Activated CD4-positive, alpha-beta memory T cell treated with anti-CD3 and anti-CD28 coated beads for 36 hours (primary cell): ENCODE measurements at places on chromosomes 5 and 9. TPM values are rescaled to one million over a fixed set of nuclear protein-coding genes. Genes with fewer than 3 reads are reported as not detected.

The HDHD3 gene
- total RNA-seq: 17.7 TPM

DNA sequence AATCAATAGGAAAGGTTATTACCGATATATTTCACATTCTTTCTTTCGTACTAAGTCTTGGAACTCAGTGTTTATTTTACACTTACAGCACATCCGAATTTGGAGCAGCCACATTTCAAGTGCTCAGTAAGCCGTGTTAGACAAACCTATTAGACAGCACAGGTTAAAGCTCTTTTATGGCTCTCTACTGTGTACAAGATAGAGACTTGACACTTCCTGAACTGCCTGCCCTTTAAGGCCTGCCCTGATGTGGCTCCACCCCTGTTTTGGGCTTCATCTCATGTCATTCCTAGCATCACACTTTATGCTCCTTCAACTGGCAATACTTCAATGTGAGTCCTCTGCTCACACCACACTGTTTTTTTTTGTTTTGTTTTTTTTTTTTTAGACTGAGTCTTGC is 23.5 kb upstream of the SUSD1 start:
- no peak overlapping the region for H3K4me3 ChIP-seq
- no peak for DNase-seq
- no peak overlapping the region for H3K27ac ChIP-seq
- peaks cover 4% of the 10 kb centered on the region for H3K36me3 ChIP-seq

DNA sequence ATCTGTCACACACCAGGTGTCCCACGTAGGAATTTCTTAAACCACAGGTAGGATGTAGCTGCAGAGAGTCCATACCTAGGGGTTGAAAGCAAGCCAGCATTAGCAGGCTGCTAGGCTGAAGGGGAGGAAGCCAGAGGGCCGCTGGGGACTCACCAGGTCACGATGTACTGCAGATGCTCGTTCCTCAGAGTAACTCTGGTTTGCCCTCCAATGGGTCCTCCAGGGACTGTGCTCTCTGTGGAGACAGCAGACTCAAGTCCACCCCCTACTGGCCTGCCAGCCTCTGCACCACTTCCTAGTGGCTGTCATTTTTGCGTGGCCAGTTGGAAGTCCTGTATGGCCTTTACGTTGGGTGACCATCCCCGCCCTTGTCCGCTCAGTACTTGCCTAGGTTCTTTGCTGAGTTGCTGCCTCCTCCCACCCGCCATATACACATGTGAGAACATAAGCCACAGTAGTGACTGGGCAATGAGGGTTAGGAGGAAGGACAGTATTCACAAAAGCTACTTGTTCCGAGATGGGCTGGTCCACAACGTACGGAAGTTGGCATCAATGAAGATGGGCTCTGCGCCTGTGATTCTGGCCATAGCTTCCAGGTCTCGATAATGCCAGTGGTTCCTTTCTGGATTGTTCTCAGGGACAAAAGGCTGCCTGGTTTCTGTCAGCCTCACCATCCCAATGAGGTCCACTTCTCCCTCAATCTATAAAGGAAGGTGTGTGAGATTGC is 4.1 kb downstream of the RPL7A start:
- H3K4me1 ChIP-seq: peaks cover 41% of the 10 kb centered on the region
- H3K27me3 ChIP-seq: no peaks in the 10 kb centered on the region
- H3K36me3 ChIP-seq: peaks cover 47% of the 10 kb centered on the region
- peak; percentile 70 for DNase-seq

DNA sequence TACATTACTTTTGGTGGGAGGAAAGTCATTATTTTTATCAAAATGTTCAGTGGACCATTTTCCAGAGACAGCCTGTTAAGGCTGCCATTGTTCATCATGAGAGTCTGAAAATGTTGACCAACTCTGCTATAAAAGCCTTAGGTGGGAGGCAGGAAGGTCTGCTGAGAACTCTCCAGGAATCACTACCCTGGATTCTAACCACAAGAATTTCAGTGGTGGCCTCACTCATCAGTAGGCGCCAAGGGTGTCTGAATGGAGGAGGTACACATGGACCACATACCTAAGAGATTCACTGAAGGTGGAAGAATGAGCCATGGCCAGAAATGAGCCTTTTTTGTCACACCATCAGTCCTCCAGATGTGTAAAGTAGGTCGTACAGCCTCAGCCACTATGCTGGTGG is 21.0 kb upstream of the TLX3 start:
- no peaks in the 10 kb centered on the region for H3K4me1 ChIP-seq
- no peaks in the 10 kb centered on the region for H3K36me3 ChIP-seq
- peaks cover 11% of the 10 kb centered on the region for H3K27me3 ChIP-seq
- no peak for DNase-seq
- no peak overlapping the region for H3K4me3 ChIP-seq

- DNase-seq: no peak
- peaks cover 22% of the 10 kb centered on the region for H3K27me3 ChIP-seq
- H3K36me3 ChIP-seq: no peaks in the 10 kb centered on the region
These were observed 72.7 kb downstream of the SPATA31C2 start for GRCh38 chr9:88065619-88066018.

- H3K27me3 ChIP-seq: no peaks in the 10 kb centered on the region
- peaks cover 1% of the 10 kb centered on the region for H3K36me3 ChIP-seq
- H3K4me3 ChIP-seq: no peak overlapping the region
- no peak for DNase-seq
- H3K4me1 ChIP-seq: peaks cover 43% of the 10 kb centered on the region
These were observed 41.9 kb upstream of the RNF38 start for GRCh38 chr9:36441966-36442365.

GRCh38 chr5:43701227-43701626 is 98.2 kb downstream of the NNT start:
- no peaks in the 10 kb centered on the region for H3K4me1 ChIP-seq
- H3K27me3 ChIP-seq: no peaks in the 10 kb centered on the region
- H3K36me3 ChIP-seq: peaks cover 59% of the 10 kb centered on the region
- no peak overlapping the region for H3K27ac ChIP-seq

DNA sequence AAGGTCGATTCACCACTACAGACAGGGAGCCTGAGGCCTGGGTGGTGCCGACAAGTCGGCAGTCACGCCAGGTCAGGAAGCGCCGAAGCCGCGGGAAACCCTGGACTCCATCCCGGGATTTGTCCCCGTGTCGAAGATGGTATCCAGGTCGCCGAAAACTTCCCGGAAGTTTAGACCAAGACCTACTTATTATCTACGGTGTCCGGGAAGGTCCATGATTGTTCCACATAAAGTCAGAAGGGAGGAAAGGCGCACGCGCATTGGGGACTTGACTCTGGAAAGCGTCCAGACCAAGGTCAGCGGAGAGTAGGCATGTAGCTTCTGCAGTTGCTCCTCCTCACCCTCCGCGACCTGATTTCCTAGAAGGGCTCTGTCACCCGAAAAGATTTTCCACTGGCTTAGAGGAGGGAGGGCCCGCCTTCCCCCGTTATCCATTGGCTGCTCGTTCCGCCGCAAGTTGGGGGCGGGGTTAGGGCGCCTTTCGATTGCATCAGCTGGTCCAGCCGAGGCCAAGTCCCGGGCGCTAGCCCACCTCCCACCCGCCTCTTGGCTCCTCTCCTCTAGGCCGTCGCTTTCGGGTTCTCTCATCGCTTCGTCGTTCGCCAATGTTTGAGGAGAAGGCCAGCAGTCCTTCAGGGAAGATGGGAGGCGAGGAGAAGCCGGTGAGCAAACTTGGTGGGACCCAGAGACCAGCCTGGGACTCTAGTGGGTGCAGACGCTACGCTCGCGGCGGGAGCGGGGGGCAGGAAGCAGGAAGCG is at the start of gene TARS1:
Gene TARS1, plus strand, starts transcription at position 484 of the 759 bp plus-strand sequence. Its CDS starts 122 bp downstream, at position 606.
- H3K36me3 ChIP-seq: peaks cover 19% of the 10 kb centered on the region
- DNase-seq: peak; percentile 97
- H3K4me1 ChIP-seq: peaks cover 24% of the 10 kb centered on the region
- no peak within 1 kb of the TSS for H3K27ac ChIP-seq
- H3K27me3 ChIP-seq: no peaks in the 10 kb centered on the region
- H3K4me3 ChIP-seq: no peak within 1 kb of the TSS
